ENCODE measurements at places on chromosomes 3 and 15. TPM values are rescaled to one million over a fixed set of nuclear protein-coding genes. Genes with fewer than 3 reads are reported as not detected.

Gene HES1
- total RNA-seq, result 84.6 TPM

Gene VGLL3
- total RNA-seq, result 0.17 TPM

Gene SLC2A2
- not detected for total RNA-seq

Gene CLEC3B
- 0.65 TPM for total RNA-seq

Gene ZNF717
- 10.5 TPM for total RNA-seq

Gene RBMS3
- total RNA-seq, result 33.1 TPM

Gene ANKUB1
- not detected for total RNA-seq

Gene SLC28A2
- total RNA-seq, result not detected

Measured in dermis lymphatic vessel endothelial cell (primary cell).